ENCODE measurements at places on chromosomes 3 and 15.

GRCh38 chr15:52408823-52409222, 113.2 kb upstream of the MYO5C start:
- no peak for DNase-seq

DNA sequence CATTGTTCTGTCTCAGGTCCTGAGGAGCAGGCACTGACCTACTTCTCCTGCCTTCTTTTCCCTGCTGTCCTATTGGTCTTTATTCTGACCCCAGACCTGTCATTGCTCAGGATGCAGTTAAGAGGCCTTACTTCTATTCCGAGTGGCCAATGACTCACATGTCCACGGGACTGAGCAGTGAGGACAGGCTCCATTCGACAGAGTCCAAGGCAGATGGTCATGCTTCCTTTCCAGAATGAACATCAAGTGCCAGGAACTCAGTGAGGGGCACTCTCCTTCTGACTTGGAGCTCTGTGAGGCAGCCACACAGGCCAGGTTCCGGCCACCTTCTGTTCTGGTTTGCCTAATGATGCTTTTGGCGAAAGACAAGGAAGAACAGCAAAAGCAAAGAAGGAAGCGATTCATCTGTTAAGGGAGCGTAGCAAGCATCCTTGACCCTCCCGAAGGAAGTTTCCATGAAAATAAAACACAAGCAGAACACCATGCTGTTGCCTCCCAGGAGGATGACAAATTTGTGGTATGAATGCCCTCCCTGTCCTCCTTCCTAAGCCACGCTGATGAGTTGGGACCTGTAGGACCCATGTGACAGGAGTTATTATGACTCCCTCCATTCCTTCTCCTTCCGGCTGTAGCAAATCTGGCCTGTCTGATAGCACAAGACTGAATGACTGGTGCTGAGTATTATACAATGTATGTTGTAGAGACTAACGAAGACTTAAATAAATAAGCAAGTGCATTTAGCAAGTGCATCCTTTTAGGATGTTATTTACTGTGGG, 14.4 kb upstream of the TPRG1 start:
- DNase-seq, result no peak

GRCh38 chr3:58617338-58617761, 40.2 kb upstream of the FAM107A start:
- DNase-seq, result no peak

- no peak for DNase-seq
These were observed 9.1 kb upstream of the TIPARP start for GRCh38 chr3:156665291-156665690.

GRCh38 chr3:5754602-5755001, 567.1 kb downstream of the EDEM1 start:
- DNase-seq, result no peak

DNA sequence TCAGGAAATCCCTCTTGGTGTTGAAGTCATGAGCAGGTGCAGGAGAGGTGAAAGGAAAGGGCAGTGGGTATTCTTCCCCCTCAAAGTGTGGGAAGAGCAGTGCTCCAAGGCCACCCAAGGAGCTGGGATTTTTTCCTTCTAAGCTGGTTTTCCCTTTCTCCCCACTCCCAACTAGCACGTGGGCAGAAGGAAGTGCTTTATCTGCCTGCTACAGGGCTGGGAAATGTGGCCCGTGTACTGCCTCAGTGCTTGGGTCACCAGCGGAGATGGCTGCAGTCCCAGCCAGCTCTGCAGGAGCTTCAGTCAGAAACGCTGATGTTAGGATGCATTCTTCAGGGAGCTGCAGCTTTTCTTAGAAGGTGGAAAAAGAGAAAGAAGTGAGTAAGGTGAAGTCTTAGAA, 99.2 kb downstream of the CACNA1D start:
- DNase-seq, result no peak

DNA sequence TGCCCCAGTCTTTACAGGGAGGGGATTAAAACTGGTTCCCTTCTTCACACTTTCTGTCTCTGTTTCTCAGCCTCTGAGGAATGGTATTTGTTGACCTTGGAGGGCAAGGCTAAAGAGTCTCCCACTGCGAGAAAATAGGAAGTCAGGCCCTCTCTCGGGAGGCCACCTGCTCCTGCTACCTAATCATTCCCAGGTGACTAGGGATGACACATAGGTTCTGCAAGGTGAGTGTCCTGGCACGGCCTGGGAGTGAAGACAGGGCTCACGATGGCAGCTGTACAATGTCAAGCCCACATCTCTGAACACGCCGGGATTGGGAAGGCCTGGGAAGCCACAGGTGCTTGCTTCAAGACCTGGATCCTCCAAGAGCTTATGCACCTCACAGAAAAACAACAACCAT, 314.2 kb downstream of the NTRK3 start:
- no peak for DNase-seq

Data from DMS153 (cell line).